ENCODE measurements at places on chromosomes 11 and 22.
A peak's percentile ranks its signal among the peaks of the same experiment; 100 is the strongest.

- DNase-seq = no peak
These were observed 43.8 kb downstream of the CHRDL2 start for GRCh38 chr11:74687237-74688023.

- no peak for DNase-seq
These were observed 245.8 kb downstream of the CSNK2A3 start for GRCh38 chr11:11107076-11107723.

GRCh38 chr11:47940904-47941649, 39.3 kb upstream of the PTPRJ start:
- DNase-seq = no peak

- DNase-seq = peak; percentile 21
These were observed 24.2 kb upstream of the TMEM123 start for GRCh38 chr11:102476812-102477211.

DNA sequence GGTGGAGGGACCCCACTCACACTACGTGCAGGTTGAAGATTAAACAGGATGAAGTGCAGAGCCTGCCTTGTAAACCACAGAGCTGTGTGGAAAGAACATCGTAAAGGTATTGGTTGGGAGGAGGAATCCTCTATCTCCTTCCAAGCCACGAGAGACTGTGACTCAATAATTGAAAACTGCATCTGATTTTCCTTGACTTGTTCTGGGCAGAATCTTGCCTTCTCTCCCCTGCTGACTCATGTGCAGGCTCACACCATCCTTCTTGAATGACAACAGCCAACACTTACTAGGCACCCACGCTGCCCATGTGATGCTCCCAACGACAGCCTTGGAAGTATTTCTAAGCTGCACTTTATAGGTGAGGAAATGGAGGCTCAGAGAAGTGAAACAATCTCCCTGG, 563.0 kb downstream of the MIAT start:
- no peak for DNase-seq

GRCh38 chr11:112548641-112549040, 288.0 kb upstream of the PLET1 start:
- DNase-seq = no peak

DNA sequence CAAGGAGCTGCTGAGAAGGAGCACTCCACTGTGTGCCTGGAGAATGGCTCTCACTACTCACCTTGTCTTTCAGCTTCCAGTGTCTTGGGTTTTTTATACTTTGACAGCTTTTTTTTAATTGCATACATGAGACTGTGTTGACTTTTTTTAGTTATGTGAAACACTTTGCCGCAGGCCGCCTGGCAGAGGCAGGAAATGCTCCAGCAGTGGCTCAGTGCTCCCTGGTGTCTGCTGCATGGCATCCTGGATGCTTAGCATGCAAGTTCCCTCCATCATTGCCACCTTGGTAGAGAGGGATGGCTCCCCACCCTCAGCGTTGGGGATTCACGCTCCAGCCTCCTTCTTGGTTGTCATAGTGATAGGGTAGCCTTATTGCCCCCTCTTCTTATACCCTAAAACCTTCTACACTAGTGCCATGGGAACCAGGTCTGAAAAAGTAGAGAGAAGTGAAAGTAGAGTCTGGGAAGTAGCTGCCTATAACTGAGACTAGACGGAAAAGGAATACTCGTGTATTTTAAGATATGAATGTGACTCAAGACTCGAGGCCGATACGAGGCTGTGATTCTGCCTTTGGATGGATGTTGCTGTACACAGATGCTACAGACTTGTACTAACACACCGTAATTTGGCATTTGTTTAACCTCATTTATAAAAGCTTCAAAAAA, 72.6 kb downstream of the NCAPD3 start:
- DNase-seq = no peak

DNA sequence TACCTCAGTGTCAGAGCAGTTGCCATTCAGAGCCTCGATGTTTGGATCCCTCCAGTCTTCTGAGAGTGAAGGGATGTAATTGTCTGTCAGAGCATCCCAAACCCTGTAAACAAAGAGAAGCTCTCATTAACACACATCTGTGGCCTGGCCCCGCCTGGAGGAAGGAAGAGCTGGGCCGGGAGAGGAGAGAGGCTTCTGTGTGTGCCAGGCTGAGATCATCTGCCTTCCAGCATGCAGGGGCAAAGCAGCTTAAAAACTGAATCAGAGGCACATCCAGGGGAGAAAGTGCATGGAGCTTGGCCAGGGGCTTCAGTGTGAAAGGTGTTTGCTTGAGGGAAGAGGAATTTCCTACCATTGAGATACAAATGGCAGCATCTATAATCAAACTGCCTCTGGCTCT, 14.5 kb downstream of the FEZ1 start:
- no peak for DNase-seq

GRCh38 chr11:7591107-7591894, 77.5 kb downstream of the PPFIBP2 start:
- no peak for DNase-seq

- no peak for DNase-seq
These were observed 976.9 kb upstream of the TENM4 start for GRCh38 chr11:80417681-80418080.

DNA sequence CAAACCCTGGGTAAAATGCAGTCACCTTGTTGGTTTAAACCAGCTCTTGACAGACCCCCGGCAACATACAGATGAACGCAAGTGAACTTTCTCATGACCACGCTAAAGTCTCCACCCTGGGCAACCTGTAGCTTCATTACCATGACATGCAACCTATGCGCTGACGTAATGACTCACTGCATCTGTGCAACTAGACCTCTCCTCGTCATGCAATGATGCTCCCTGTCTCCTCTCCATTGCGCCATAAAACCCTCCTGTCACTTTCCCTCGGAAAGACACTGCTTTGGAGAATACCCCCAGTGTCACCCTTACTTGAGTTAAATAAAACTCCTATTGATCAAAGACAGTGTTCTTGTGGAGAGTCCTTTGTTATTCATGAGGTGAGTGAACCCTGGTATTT, 52.5 kb downstream of the RCN1 start:
- no peak for DNase-seq

DNA sequence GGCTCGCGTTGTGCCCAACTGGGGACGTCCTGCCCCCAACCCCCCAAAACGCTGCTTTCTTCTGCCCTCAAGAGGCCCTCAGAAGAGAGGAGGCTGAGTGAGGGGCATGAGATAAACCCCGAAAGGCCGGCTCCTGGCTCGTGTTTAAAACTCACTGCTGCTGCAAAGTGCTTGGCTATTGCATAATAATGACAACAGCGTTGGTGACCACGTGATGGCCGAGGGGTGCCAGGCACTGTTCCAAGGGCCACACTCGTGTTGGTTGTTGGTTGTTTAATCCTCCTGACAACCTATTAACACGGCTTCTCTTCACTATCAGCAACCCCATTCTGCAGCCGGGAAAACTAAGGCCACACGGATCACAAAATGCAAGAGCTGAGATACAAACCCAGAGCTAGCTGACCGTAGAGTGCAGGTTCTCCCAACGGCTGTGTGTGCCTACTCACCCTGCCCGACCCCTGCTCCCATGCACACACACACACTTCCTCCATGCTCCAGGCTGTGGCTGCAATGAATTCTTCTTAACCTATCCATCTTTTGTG, 51.0 kb downstream of the ANO1 start:
- no peak for DNase-seq

DNA sequence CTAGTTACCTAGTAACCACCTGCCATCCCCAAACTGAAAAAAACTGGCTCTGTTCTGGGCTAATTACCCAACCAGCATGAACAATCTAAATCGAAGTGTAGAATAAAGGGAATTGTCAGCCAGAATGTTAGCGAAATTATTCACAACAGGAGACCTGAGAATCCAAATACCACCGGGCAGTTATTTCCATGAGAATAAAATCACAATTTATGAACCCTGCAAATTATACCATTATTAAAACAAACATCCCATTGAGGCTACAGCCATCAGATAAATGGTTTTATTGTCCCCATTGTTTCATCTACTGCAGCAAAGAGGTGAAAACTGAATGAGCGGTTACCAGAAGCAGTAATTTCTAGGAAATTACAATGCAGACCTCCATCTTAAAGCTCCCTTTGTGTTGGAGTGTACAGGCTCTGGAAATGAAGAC, 21.7 kb downstream of the FAM168A start:
- DNase-seq = no peak

DNA sequence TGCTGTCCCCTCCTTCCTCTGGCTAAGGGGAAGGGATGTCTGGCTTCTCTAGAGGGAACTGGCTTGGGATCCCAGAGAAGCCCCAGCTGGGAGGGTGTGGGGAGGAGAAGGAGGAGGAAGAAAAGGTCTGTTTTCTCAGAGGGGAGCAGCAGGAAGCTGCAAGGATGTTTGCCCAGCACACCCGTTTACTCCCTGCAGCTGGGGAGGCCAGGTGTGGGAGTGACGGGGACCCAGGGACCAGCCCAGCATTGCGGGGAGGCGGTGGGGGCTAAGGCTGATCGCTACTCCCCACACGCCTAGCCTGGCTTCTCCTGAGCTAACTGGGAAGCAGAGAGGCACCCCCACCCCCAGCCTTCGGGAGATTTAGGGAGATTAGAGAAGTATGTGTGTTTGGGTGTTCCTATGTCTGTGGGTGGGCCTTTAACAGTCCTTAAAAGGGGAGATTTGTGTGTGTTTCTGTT, 3.9 kb downstream of the CREB3L1 start:
- DNase-seq = no peak

DNA sequence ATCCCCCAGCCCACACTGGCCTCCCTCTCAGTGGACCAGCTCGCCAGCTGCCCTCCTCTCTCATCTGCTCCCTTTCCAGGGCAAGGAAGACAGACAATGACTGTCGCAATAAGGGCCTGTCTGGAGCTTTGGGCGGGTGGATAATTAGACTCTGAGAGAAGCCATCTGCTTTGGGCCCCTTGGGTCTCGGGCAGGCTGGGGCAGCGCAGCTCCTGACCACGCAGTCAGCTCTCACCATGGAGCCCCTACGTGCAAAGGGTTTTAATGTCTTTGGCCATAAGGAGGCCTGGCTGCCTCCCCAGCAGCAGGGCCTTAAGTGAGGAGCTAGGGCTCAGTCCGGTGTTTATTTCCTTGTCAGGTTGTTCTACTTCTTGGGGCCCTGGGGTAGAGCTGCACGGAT, 153.9 kb downstream of the CHST1 start:
- no peak for DNase-seq

DNA sequence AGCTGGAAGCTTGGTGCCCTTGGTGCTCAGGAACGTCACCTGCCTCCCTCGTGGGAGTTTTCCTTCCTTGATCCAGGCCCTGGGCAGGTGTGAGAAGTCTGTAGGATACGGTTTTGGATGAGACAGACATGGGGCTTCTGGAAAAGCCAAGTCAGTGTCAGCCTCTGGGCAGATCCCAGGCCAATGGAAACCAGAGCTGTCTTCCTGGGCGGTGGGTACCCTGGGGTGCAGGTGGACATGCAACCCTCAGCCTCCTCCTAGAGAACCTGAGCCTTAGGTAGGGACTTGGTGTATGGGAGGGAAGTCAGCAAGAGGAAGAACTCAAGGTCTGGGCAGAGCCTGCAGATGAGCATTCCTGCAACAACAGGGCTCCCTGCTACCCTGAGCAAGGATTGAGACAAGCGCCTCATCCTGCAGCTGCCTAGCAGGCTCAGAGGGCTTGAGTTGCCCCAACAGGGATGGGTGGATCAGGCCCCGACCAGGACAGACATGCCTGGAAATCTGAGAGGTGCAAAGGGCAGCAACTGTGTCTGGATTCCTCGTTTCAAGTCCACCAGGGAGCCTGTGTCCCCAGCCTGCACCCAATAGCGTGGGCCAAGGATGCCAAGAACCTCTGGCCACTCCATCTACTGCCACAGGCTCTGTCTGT, 37.6 kb upstream of the SYT13 start:
- no peak for DNase-seq

DNA sequence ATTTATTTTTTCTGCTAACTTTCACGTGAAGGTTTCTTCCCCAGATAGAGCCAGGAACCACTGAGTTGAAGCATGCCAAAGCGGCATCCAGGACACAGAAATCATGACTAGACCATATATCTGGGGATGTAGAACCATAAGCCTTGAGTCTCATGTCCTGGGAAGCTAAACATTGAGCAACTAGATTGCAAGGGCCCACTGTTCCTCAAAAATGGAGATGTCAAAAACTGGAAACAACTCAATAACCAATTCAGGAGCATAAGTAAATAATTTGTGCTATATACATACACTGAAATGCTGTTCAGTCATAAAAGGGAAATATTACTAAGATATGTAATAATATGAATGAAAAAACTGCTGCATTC, 29.0 kb upstream of the CARD16 start:
- DNase-seq = no peak

DNA sequence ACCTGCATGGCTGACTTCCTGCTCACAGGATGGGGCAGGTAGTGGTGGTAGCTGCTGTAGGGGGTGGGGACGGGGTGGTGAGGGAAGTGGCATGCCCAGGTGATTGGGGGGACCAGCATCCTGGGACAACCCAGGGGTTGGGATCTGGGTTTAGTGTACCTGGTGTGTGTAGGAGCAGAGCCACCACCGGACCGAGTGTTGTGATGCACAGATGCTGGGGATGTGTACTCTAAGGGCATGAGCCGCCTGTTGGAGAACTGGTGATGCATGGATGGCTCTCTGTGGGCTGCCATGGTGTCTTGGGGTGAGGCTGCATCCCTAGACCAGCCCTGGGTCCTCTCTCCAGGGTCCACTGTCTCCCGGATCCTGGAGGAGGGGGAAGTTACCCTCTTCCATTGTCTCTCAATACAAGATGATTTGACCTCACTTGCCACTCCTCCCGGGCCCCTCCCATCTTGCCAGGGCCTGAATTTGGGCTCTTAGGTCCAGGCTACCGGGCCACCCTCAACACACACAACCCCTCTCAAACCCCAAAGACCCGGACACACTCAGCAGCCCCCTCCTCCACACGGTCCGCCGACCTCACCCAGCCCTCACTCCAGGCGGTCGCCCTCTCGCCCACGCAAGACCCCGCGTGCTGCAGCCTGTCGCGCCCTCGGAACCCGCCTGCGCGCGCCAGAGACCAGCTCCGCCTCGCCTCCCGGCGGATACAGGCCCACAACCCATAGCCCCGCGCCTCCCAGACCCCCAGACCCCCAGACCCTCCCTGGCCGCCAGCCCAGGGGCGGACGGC, 619 bp downstream of the LRRC75B start:
- DNase-seq = no peak

DNA sequence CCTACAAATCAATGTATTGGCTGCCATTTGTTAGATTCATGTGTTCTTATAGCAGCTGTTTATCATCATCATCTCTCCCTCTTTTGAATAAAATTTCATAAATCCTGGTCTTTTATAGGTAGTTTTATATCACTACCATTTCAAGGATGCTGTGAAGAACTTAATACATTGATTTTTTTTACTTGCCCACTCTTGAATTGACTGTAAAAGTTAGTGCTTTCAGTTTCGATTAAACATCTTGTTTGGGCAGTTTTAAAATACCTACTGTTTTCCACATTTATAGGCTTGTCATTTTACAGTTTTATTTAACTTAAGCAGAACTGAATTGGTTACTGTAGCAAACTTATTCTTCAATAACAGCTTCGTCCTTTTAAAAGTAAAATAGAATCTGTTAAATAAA, 59.5 kb downstream of the TTC17 start:
- no peak for DNase-seq
